Stimulated activated CD4-positive, alpha-beta T cell treated with anti-CD3 and anti-CD28 coated beads, Interleukin-4, amount 100 ng/mL, for 1 hour (primary cell): ENCODE measurements at places on chromosomes 7 and 10.

DNA sequence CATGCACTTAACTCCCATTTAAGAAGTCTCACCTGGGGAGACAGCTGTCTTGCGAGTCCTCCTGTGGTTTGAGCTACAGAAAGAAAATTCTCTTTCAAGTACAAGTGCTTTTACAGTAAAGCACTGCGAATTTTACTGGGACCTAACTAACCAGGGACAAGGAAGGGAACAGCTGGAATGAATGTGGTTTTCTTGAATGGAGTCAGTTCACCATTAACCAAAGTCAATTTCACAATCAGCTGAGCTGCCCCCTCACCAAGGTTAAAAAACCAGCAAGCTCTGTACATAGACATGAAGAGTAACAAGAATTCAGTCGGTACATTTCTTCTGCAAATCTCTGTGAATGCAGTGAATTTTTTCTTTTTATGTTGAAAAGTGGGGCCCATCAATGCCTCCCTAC, 56.3 kb downstream of the GFRA1 start:
- DNase-seq = no peak

- DNase-seq = peak; percentile 13
These were observed 83.9 kb downstream of the LHPP start for GRCh38 chr10:124545351-124546054.

DNA sequence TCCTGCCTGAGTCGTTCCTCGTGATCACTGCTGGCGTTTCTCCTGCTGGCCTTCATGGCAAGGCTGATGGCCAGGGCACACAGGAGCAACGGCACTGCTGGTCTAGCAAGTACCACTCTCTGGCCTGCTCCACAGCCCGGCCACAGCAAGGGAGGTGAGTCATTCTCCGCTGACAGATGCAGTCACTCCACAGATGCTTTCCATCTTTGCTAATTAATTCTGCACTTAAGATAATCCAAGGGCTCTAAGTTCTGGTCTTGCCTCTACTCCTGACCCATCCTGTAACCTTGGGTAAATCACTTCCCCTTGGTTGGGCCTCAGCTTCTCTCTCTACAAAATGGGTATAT, 244.4 kb downstream of the RPS24 start:
- no peak for DNase-seq

- DNase-seq = no peak
These were observed 1.4 kb downstream of the HPS6 start for GRCh38 chr10:102066399-102067088.

GRCh38 chr7:111927353-111928019, 278.7 kb downstream of the DOCK4 start:
- DNase-seq = no peak

DNA sequence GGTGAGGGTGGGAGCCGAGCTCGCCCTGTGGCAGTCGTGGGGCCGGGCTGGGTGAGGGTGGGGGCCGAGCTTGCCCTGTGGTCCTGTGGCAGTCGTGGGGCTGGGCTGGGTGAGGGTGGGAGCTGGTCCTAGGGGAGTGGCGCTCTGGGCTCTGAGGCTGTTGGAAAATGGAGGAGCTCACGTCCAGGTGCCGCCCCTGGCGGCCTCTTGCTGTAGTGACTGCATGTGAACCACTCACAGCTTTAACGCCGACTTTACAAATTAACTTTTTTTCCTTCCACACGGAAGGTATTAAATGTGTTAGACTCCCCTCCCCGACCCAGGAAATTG, 312.6 kb downstream of the WDR37 start:
- peak; percentile 49 for DNase-seq

GRCh38 chr7:4805110-4805983, 29.9 kb downstream of the AP5Z1 start:
- no peak for DNase-seq

DNA sequence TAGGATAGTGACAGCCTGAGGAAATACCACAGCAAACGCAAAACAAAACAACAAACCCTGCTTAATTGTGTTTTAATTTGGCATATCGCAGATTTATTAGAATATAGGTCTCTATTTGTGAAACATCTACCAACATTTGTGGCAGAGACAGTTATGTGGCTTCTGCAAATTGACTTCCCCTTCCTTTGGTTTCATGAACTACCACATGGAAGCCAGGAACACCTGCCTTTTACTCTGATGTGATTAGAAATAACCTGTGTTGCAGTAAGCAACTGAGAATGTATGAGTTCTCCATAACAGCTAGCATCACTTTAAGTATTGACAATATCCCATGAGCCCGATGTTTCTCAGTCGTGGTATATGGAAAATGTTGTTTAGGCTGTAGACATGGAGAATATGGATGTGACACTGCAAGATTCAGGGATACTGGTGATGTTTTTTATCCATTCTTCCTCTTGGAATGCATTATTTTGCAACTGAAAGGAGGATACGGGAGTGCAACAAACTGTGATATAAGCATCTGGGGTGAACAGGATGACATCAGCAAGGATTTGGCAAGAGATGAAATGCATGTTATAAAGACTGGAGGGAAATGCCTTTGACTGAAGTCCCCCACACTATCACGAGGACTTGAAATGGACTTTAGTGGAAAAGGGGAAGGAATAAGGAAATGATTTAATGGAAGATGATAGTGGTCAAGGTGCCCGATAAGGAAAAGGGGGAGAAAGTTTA, 95.9 kb downstream of the CUBN start:
- DNase-seq = no peak

- no peak for DNase-seq
These were observed 56.9 kb downstream of the SORBS1 start for GRCh38 chr10:95504246-95504691.

DNA sequence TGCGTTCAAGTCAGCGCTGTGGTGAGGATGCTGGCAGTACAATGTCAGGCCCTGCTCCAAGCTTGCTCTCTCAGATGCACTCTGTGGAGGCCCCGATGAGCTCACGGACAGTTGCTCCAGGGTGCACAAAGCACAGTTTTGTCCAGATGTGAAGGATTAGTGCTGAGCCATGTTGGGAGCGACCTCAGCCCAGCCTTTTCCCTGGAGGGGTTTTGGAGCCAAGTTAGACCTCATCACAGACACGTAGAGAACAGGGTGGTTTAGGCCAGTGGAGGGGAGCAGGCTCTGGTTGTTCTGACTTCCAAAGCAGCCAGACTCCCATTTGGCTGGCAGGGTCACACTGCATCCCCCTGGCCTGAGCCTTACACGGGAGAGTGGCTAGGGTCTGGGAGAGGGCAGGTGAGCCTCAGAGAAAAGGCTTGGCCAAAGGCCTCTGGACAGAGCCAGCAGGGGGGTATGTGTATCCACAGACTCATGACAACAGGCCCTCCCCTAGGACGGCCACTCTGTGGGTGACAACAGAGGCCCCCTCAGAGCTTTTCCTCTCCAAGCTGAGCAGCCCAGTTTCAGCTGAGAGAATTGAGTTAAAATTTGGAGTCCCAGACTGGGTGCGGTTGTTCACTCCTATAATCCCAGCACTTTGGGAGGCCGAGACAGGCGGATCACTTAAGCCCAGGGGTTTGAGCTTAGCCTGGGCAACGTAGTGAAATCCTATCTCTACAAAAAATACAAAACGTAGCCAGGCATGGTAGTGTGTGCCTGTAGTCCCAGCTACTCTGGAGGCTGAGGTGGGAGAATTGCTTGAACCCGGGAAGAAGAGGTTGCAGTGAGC, 4.7 kb downstream of the PLAC9 start:
- no peak for DNase-seq

DNA sequence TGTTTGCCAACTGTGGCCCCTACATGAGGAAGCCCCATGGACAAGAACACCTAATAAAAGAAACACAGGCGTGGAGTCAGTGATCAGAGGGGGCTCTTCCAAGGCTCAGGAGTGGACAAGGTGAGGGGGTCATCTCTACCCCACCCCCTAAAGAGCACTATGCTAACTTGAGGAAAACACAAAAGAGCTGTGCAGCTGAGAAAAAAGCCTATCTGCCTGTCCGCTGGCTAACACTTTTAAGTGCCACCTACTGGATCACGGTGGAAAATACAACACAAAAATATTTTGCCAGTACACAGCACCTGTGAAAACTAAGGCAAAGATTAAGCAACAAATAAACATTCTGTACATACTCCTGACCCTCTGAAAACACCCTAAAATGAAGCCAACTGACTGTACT, 53.1 kb upstream of the COBL start:
- no peak for DNase-seq

DNA sequence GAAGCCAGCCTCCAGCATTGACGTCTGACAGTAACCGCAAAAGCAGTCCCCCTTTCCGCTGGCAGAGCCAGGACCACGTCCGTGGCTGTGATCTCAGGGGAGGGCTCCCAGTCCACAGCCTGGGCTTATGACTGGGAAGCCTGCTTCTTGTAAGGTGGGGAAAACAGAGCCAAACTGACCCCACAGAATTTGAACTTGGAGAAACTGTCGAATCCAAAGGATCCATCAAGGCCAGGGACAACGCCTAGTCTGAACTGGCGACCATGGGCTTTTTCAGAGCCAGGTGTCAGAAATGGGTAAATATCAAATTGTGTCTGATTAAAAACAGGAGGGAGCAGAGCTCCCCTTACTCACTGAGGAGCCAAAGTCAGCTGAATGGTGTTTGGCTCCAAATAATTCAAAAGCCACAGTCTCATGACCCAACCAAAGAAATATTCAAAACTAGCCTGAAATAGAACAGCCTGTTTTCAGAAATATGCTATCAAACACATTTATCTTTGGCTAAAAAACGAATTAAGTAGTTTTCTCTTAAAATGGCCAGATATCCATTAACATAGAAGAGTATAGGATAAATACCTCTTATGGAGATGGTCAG, 751.4 kb upstream of the GALNT17 start:
- no peak for DNase-seq

GRCh38 chr7:17207220-17207619, 91.2 kb upstream of the AHR start:
- no peak for DNase-seq

- DNase-seq = no peak
These were observed 100.1 kb downstream of the SLC13A1 start for GRCh38 chr7:123099712-123100111.

GRCh38 chr7:16264036-16264819, 157.1 kb downstream of the CRPPA start:
- no peak for DNase-seq

DNA sequence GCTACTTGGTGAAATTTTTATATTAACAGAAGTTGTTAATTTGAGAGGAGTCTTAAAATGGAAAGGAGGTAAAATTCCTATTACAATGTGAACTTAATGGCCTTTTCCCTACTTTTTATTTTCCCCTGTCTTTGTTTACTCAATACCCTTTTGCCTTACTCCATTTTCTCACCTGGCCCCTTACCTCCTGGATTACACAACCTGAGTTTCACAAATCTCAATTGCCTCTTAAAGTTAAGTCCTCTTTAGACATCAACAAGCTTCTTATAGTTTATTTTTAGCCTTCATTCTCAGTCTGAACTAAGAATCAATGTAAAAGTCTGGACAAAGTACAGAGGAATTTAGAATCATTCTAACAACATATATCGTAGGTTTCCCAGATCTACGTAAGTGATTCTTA, 247.0 kb downstream of the PCDH15 start:
- no peak for DNase-seq

DNA sequence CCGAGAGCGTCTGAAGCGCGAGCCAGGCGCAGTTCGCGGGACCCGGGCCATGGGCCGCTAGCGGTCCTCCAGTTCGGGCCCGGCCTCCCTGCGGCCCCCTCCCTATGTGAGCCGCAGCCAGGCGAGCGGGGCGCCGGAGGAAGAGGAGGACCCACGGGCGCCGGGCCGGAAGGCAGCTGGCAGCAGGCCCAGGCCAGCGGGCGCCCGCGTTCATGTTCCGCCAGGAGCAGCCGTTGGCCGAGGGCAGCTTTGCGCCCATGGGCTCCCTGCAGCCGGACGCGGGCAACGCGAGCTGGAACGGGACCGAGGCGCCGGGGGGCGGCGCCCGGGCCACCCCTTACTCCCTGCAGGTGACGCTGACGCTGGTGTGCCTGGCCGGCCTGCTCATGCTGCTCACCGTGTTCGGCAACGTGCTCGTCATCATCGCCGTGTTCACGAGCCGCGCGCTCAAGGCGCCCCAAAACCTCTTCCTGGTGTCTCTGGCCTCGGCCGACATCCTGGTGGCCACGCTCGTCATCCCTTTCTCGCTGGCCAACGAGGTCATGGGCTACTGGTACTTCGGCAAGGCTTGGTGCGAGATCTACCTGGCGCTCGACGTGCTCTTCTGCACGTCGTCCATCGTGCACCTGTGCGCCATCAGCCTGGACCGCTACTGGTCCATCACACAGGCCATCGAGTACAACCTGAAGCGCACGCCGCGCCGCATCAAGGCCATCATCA, 1.1 kb downstream of the ADRA2A start:
- peak; percentile 5 for DNase-seq

DNA sequence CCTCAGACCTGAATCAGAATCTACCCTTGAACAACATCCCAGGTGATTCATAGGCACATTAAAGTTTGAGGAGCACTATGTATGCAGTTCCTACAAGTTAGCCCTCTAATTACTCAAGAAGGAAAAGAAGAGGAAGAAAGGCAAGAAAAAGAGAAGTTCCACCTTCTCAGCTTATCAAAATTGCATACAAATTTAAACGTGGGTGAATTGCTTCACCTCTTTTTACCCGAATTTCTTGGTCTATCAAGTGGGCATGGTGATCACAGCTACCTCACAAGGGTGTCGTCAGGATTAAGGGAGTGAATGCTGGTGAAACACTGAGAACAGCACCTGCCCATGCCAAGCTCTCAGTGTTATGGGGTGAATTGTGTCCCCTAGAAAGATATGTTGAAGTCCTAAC, 43.8 kb upstream of the PAPSS2 start:
- no peak for DNase-seq

- no peak for DNase-seq
These were observed 270.3 kb upstream of the SORCS1 start for GRCh38 chr10:107434854-107435253.

DNA sequence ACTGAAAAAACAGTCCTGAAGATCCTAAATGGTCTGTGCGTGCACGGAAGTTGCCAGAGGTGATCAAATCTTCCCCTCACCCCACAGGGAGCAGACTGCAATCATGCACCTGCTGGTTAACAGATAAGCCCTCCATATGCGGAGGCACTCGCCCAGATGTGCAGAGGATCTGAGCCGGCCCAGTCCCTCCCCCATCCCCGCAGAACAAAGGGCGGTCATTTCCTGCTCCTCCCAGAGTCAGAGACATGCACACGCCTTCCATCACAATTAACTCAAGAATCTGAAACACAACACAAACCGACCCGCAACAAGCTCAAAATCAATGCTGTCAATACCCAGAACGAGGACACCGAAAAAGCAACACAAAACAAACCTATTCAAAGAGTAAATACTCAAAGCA, 24.2 kb downstream of the CRTAC1 start:
- DNase-seq = no peak

GRCh38 chr10:11612021-11613001, 861 bp upstream of the USP6NL start:
- no peak for DNase-seq

GRCh38 chr10:94353336-94353735, 9.4 kb downstream of the NOC3L start:
- DNase-seq = no peak
